ENCODE measurements at places on chromosomes 12 and 14. TPM values are rescaled to one million over a fixed set of nuclear protein-coding genes. Genes with fewer than 3 reads are reported as not detected.

GLT1D1 gene
- total RNA-seq: not detected

DEPDC4 gene
- 6.2 TPM for total RNA-seq

C14orf119 gene
- 52.6 TPM for total RNA-seq

GRCh38 chr12:104516821-104517220 lies 60.1 kb downstream of the CHST11 start:
- H3K4me3 ChIP-seq: no peak overlapping the region
- H3K36me3 ChIP-seq: no peaks in the 10 kb centered on the region
- DNase-seq: no peak

DNA sequence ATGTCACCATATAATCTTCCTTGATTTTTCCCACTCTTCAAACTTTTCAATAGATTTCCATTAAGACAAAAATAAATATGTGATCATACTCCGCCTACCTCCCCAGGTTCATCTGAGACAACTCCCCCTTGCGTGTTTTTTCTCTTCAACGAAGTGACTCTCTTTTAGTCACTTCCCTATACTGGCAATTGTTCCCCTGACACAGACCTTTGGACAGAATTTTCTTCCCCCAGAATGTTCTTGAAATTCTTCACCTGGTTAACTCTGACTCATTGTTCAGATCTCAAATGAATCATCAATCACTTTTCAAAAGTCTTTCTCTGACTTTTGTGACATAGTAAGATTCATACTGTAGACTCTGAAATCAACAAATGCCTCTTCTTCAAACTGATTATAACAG lies 727.3 kb upstream of the LMO3 start:
- no peaks in the 10 kb centered on the region for H3K27me3 ChIP-seq
- DNase-seq: no peak
- no peaks in the 10 kb centered on the region for H3K36me3 ChIP-seq
- H3K27ac ChIP-seq: no peak overlapping the region
- H3K4me3 ChIP-seq: no peak overlapping the region
- H3K4me1 ChIP-seq: no peaks in the 10 kb centered on the region

DNA sequence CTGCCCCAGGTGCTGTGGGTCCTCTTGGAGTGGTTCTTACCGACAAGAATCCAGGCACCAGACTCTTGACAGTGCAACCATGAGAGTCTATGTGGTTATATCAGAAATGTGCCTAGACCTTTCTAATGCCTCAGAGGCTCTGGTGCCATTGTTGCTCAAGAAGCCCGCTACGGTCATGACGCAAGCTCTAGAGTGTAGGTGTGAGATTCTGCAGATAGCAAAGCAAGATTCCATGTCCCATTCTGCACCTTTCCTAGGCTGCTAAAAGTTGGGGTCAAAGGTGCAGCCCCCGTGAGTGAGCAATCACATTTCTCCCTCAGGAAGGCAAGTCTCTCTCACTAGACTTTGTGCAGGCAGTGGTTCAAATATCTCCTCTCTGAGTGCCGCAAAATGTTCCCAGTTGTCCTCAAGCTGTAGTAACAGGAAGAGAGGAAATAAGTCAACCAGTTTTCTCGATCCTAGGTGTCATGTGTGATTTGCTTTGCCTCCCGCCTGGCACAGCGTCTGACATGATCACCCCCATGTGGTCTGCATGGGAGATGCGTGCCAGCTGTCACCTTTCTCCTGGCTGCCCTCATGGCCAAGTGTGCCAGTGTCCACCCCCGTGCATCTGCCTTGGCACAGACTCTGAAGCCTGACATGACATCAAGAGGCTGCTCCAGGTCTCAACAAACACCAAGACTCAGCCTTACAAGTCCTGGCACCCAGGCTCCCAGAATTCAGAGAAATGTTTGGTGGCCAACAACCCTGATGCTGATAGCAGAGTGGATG lies 122.5 kb upstream of the COCH start:
- H3K4me3 ChIP-seq: no peak overlapping the region
- H3K27ac ChIP-seq: no peak overlapping the region
- no peaks in the 10 kb centered on the region for H3K4me1 ChIP-seq
- H3K36me3 ChIP-seq: no peaks in the 10 kb centered on the region
- peaks cover 3% of the 10 kb centered on the region for H3K27me3 ChIP-seq

Measured in Karpas-422 (cell line).